ENCODE measurements at places on chromosomes 6 and 20. TPM values are rescaled to one million over a fixed set of nuclear protein-coding genes. Genes with fewer than 3 reads are reported as not detected.

- no peak for DNase-seq
Measured at GRCh38 chr6:106026748-106027715, 59.1 kb upstream of the PRDM1 start.

GRCh38 chr6:111482188-111482958, 645 bp downstream of the REV3L start:
- peak; percentile 65 for DNase-seq

DNA sequence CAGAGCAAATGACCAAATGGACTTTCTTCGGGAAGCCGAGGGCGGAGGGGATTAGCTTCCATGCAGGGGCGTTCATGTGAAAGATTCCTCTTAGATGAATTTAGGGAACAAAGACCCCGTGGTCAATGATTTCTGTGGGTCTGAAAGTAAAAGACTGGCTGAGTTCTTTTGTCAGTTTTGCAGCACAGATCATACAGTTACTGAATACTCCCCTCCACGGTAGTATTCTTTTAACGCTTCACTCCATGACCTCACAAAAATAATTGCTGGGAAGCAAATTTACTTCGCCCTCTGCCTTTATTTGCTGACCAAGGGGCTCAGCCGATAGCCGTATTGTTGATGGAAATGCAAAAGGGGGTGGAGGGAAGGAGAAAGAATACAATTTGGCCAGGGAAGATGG, 86.0 kb upstream of the SALL4 start:
- no peak for DNase-seq

DNA sequence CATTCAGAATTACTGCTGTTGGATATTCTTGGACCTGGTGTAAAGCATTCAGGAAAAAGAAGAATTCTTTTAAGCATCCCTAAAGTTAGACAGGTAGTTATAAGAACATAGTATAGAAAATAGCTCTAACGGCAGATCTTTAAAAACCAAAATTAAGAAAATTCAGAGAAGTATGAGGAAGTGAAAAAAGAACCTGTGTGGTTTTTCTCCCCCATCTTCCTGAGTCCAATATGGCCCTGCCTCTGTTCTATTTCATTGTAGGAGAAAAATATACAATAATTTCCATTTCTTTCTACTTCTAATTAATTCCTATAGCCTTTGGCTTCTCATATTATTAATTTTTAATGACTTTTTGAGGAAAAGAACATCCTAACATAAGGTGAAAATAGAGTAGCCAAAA, 47.1 kb downstream of the FHL5 start:
- no peak for DNase-seq

- DNase-seq = peak; percentile 46
Measured at GRCh38 chr20:64156136-64156885, 7.9 kb upstream of the MYT1 start.

GRCh38 chr20:39112178-39112743, 150.1 kb downstream of the DHX35 start:
- DNase-seq = no peak

GRCh38 chr20:16224836-16225235, 348.4 kb downstream of the KIF16B start:
- DNase-seq = no peak

The PEX7 gene
- total RNA-seq = 6.8 TPM

The NFATC2 gene
- total RNA-seq = 5.3 TPM

The ME1 gene
- 22.6 TPM for total RNA-seq

The TRERF1 gene
- 6.7 TPM for total RNA-seq
